ENCODE measurements at places on chromosomes 3 and 15.

- no peak for DNase-seq
Observed at GRCh38 chr3:5583920-5584319, 396.4 kb downstream of the EDEM1 start.

DNA sequence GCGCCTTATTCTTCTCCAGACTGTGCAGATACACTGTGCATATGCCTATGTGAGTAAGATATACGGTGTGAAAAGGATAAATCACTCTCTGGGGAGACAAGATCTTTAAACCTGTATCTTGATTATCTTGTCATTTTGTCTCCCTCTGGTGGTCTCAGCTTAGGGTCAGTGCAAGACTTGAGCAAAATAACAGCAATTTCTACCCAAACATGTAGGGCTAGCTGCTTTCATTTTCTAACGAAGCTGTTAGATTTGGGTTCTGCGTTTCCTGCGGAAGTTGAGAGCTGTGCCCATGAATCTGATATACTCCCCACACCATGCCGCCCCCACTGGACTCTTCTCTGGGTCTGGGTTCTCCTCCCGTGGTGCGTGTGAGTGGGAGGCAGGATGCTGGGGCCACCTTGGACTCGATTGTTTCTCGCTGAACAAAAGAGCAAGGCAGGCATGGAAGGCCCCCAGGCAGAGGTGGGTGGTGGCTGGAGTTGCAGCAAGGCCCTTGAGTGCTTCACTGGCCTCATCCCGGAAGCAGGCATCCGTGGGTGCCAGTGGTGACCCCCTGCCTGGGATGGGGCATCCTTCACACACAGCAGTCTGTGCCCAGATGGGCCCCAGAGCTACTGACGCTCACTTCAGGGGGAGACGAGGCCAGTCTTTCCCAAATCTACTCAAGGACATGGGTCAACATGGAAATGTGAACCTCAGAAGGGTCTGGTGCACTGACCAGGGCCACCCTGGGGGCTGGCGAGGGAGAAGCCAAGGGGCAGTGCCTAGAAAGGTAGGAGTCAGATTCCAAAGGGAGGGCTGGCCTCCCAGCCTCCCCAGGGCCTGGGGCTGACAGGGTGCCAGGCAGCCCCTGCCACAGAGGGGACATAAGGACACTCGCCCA, 179.6 kb downstream of the NSMCE3 start:
- DNase-seq = no peak

DNA sequence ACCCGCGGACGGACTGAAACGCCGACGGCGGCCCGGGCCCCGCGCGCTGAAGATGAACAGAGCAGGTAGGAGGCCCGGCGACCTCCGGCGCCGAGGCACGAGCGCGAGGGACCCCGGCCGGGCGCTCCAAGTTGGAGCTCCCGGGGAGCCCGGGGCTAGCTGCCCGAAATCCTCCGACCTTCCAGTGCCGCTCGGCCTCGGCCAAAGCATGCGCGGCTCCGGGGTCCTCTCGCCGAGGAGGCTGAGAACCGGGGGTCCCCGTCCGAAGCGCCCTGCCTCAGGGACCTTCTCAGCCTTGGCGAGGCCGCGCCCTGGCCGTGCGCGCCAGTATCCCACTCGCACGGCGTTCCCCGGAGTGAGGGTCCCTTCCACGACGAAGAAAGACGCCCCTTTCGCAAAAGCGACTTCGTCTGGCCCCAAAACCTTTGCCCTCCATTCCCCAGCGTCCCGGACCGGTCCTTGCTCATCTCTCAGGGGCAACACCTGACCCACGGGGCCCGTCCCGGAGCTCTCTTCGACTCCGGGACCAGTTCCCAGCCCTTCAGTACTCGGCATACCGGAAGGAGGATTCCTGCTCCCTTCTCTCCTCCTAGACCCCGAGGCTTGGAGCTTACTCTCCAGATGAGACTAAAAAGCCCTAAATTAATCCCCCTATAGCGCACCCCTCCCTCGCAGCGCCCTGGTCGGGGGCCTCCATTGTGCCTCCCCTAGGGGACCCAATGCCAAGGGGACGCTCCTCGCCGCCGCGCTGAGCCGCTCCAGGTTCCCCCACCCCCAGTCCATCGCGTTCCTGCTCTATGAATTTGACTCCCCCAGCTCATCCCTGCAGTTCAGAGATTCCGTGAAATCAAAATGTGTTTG, 7.7 kb upstream of the FGD5 start:
- DNase-seq = no peak

DNA sequence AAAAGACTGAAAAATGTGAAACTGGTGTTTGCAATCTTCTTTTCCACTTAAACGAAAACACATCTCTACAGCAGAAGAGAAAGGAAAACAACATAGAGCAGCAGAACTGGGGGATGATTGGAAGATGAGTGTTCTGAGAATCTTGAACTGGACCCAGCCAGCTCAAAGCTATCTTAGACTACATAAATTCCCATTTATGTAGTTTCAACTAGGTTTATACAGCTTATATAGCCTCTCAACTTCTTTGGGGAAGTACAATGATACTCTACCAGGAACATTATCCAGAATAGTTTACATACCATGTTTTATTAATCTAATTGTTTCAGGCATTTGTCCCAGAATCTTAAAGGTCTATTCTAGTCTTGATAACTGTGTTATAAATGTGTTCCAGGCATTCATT, 658.2 kb upstream of the LMCD1 start:
- no peak for DNase-seq

DNA sequence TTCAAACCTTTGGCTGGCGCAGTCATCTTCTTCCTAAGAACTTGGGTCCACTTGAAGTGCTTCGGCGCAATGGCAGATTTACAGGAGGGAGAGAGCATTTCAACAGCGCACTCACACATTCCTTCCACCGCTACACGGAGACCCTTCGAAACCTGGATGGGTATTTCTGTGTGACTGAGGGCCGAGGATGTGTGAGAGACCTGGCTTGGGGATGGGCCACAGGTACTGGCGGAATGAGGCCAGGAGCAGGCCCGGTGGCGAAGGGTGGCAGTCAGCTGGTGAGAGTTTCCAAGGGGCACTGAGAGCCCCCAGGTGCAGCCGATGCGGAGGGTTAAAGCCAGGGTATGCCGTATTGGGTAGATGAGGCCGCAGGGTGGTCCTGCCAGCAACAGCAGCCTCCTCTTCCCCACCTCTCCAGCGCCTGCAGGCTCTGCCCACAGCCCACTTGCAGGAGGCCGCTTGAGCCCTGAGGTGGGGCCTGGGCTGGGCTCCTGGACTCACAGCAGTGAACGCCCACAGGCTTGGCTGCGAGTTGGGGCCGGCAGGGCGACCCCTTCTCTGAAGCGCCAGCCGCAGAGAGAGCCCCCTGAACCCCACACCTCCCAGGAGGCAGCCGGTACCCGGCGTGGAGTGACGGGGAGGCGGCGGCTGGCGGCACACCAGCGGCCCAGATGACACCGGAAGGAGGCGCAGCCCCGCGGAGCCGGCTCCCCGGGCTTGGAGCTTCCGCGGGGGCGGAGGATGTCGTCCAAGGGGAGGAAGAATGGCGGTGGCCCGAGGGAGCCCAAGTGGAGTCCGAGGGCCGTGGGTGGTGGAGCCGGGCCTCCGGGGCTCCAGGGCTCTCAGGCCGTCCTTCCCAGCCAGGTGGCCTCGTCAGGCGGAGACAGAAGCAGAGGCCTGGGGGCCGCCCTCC, 166.5 kb downstream of the NSMCE3 start:
- no peak for DNase-seq

- DNase-seq = no peak
Observed at GRCh38 chr3:70400194-70400593, 87.8 kb upstream of the MDFIC2 start.

GRCh38 chr3:197828-198491, 1.4 kb downstream of the CHL1 start:
- DNase-seq = no peak

DNA sequence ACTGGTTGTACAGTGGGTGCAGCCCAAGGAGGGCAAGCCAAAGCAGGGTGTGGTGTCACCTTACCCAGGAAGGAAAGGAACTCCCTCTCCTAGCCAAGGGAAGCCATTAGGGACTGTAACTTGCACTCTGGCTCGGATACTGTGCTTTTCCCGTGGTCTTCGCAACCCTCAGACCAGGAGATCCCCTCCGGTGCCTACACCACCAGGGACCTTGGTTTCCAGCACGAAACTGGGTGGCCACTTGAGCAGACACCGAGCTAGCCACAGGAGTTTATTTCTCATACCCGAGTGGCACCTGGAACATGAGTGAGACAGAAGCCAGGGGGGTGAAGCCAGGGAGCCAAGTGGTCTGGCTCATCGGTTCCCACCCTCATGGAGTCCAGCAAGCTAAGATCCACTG, 90.7 kb downstream of the ZBBX start:
- no peak for DNase-seq

- no peak for DNase-seq
Observed at GRCh38 chr3:149270180-149270579, 48.6 kb upstream of the CP start.

GRCh38 chr3:195863121-195864061, 45.0 kb downstream of the TNK2 start:
- peak; percentile 76 for DNase-seq

GRCh38 chr15:31302029-31302657, 24.5 kb upstream of the KLF13 start:
- no peak for DNase-seq

GRCh38 chr3:43997316-43997715, 244.4 kb upstream of the TOPAZ1 start:
- DNase-seq = no peak

- no peak for DNase-seq
Observed at GRCh38 chr3:38109580-38110313, 27.2 kb downstream of the ACAA1 start.

DNA sequence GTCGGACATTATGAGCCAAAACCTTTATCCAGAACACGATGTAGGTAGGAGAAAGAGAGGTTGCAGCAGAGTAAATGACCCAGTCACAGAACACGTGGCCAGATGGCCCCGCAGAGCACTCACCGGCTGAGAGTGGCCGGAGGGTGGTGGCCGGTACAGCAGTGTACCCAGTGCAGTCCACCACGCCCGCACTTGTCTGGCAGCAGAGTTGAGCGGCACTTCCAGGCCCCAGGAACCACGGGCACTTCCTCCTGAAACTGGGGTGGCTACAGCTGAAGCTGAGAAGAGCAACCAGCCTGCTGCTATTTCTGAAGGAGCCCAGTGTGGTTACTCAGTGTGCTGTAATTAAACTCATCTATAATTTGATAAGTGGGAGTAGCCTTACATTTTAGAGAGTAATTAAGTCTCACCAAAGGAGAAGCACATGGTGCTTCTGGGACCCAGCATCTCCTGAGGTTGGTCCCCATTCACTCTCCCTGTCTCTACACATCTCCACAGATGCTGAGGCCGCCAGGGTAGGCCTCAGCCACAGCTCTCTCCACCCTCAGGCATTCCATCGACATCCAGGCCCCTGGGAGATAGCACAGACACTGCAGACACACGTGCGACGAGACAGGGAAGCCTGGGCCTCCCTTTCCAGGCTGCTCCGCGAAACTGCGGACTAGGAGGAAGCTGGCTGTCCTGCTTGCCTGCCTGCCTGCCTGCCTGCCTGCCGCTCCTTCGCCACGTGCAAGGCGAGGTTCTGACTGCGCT, 49.8 kb downstream of the BDH1 start:
- DNase-seq = no peak

DNA sequence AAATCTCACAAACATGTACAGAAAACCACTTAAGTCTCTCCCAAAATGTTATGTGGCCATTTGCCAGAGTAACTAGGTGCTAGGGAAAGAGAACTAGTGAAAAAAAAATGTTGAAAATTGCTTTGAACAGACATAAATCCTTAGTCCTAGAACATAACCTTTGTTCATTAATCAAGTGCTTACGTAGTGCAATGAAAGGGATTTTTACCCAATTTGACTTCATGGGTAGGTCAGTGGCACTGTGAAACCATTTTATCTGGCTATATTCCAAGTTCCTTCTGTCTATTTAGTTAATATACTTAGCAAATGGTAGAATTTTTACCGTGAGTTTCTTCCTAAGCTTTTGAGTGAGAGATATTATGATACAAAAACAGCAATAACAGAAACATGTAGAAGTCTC, 209.4 kb downstream of the DIPK2A start:
- no peak for DNase-seq

DNA sequence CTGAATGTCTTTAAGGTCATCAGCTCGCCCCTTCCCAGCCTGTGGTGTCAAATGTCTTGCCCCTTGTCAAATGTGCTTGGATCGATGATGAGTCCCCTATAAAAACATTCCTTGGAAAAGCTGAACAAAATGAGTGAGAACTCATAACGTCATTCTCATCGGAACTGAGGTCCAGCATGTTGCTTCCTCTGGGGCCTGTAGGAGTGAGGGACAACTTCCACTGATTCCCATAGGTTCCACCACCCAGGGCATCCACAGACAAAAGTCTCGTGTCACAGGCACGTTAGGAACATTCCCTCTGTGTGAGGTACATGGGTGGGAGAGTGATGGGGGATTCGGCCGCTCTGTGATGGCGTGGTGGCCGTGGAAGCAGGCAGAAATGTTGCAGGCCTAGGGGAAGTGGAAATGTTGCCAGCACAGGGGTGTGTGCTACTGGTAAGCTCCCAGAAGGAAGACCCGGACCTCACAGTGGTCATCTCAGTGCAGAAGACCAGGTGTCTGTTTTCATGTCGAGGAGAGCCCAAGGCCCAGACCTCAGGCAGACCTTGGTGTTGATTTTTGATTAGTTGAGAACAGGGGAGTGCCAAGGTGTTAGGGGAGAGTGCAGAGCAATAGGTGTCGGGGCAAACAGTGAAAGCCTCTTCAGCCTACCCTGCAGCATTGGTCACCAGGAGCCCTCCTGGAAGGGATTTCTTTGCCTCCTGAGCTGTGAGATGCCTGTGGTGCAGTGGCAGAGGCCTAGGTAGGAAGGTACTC, 96.8 kb downstream of the SNRPN start:
- DNase-seq = no peak

- DNase-seq = no peak
Observed at GRCh38 chr3:129530251-129530791, 1.9 kb downstream of the RHO start.

- DNase-seq = no peak
Observed at GRCh38 chr3:123343296-123344174, 105.4 kb downstream of the ADCY5 start.

GRCh38 chr3:102135316-102135715, 286.0 kb downstream of the NFKBIZ start:
- DNase-seq = no peak

DNA sequence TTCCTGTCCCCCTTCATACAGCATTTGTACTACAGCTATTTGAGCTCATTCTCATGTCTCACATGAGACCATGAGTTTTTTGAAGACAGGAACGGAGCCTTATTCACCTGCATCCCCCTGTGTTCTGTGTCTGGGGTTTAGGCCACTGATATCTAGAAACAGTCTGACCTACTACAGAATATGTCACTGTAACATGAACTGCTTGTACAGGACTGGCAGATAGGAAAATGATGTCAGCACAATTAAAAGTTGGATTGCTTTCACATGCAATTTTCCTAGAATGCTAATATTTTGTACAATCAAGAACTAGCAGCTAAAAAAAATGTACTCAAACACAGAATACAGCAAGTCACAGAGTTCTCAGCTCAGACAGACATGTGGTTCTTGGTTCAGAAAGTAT, 90.8 kb upstream of the FGF12 start:
- no peak for DNase-seq
